ENCODE measurements at places on chromosomes 13 and 19.
A peak's percentile ranks its signal among the peaks of the same experiment; 100 is the strongest.

- ATAC-seq = no peak
These were observed 53.8 kb upstream of the LATS2 start for GRCh38 chr13:21115231-21115630.

- ATAC-seq = no peak
These were observed 183.5 kb upstream of the TSC22D1 start for GRCh38 chr13:44759384-44760360.

DNA sequence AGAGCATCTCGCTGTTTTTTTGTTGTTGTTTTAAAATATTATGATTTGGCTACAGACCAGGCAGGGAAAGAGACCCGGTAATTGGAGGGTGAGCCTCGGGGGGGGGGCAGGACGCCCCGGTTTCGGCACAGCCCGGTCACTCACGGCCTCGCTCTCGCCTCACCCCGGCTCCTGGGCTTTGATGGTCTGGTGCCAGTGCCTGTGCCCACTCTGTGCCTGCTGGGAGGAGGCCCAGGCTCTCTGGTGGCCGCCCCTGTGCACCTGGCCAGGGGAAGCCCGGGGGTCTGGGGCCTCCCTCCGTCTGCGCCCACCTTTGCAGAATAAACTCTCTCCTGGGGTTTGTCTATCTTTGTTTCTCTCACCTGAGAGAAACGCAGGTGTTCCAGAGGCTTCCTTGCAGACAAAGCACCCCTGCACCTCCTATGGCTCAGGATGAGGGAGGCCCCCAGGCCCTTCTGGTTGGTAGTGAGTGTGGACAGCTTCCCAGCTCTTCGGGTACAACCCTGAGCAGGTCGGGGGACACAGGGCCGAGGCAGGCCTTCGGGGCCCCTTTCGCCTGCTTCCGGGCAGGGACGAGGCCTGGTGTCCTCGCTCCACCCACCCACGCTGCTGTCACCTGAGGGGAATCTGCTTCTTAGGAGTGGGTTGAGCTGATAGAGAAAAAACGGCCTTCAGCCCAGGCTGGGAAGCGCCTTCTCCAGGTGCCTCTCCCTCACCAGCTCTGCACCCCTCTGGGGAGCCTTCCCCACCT lies 183.3 kb downstream of the KDM4B start:
- no peak for ATAC-seq

DNA sequence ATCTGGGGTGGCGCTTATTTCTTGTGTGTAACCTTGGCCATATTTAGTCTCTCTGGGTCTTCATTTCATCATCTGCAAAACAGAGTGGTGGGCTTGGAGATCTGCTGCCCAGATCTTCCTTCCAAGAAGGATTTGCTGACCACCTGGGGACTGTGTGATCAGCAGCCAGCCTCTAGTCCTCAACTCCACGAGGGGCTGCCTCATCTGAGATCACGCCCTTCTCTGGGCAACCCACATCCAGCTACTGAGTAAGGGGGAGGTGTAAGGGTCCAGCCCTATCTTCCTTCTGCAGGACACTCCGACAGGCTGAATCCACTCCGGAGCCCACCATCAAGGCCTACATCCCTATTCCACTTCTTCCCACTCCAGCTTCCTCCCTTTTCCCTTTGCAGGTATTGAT lies 57.9 kb downstream of the CHST8 start:
- ATAC-seq = no peak

- ATAC-seq = no peak
These were observed 4.5 kb upstream of the B3GNT8 start for GRCh38 chr19:41431426-41432386.

DNA sequence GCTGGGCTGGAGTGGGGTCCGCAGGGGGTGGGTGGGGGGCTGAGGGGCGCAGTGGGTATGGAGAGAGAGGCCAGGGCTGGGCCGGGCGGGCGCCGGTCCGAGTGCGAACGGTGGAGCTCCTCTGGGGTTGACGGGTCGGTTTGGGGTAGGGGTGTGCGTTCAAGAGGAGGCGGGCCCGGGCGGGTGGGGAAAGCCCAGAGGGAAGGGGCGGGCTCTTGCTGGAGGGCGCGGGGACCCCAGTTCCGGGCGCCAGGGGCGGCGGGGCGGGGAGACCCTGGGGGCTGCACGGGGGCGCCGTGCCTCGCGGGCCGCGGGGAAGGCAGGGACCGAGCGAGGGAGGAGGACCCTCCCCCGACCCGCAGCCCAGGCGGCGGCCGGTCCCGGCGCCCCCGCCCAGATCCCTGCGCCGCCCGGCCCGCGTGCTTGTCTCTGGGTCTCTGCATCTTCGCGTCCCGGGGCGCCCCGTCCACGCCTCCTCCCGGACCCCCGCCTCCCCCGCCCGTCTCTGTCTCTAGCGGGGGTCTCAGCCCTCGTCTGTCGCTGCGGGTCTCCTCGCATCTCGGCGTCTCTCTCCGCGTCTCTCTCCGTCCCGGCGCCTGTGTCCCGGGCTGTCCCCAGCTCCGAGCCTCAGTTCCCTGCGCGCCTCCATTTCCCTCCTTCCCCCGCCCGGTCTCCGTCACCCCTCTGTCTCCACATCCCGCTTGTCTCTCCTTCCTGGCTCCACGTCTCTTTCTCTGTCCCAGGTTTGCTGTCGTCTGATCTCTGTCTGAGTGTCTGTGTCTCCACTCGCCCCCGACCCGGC lies 8.3 kb upstream of the SHISA7 start:
- no peak for ATAC-seq

GRCh38 chr19:11263726-11264125 lies 1.4 kb upstream of the DOCK6 start:
- no peak for ATAC-seq

DNA sequence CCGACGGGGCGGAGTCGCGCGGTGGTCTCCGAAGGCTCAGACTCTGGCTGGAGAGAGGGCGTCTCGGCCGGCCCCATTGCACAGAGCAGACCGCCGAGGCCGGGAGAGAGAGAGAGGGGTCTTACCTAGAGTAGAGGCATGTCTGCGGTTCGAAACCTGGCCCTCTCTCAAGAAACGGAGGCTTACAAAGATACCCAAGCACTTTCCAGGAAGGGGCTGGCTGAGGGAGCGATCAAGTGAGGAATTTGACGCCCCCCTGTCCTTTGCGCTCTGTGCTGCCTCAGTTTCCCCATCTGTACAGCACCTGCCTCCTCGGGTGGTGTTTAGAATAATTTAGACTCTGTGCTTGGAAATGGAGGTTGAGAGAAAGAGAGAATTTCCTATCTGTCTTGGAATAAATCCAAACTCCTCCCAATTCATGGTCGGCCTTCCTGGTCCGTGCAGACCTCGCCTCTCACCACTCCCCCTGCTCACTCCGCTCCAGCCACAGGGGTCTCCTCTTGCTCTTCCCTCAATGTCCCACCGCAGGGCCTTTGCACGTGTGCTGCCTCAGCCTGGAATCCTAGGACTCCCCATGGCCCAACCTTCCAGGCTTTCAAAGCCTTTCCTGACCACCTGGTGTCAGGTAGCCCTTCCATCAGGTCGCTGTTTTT lies 658 bp upstream of the ISOC2 start:
- no peak for ATAC-seq

DNA sequence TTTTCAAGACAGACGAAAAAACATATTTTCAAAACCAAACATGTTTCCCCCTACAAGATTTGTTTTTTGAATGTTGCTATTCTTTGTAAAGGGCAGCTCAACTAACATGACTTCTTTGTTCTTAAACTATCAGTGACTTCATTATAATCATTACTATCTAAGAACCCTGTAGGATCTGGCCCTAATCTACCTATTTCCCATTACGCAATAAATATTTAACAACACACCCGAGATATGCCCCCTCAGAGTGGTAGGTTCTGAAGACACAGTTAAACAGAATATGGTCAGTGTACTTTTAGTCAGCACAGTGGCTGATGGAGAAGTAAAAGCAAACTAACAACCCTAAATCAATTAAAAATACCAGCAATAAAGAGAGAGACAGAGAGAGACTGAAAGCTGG lies 186.9 kb downstream of the DIAPH3 start:
- ATAC-seq = no peak

DNA sequence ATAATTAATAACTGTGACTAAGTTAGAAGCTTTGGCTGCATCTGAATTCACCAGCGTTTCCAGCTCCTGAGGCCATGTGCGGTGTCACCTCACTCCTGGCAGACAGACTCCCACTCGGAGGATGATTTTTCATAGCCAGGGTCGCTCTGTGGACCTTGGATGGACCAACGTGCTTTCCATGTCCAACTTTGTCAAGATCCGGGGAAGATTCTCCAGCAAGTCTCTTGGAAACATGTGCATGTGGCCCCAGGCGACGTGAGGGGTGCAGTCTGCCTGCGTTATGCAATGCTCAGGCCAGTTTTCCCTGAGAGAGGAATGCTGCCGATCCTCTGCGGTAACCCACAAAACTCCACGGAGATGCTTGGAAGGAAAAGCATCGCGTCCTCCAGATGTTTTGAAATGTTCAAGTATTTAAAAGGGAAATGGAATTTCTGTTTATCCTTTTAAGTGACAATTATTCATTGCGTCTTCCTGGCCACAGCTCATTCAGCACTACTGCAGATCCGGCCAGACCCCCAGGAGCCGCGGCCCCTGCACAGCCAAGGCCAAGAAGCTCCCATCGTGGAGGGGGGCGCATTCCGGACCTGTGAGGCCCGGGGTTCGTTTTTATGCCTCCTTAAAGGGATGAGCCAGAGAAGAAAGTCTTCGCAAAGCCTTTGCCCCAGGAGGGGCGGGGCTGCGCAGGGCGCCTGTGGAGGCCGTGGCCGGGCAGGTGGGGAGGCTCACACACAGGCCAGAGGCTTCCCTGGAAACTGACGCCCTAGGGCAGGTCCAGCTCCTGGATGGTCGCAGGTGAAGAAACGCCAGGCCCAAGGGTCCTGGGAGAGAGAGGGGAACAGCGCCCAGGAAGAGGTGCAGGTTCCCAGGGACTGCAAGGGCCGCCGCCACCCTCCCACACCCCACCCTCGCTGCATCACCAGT lies 46.0 kb downstream of the C13orf46 start:
- no peak for ATAC-seq

DNA sequence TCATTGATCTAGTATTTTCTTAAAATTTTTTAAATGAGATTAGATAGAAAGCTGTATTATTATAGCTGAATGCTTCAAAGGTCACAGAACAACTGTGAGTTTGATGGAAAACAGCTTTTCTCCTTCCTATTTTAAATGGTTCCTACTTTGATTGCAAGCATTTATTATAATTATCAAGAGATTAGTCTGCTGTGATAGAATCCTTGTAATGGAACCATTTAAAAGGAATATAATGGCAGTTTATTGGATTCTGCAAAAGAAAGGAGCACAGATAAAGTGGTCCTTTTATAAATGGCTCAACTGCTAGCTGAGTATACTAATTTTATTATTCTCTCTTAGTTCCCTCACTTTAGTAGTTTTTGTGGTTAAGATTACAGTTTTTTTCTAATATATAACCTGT lies 87.0 kb downstream of the MAB21L1 start:
- peak; percentile 44 for ATAC-seq

GRCh38 chr13:81395368-81395767 lies 1054.4 kb upstream of the SPRY2 start:
- peak; percentile 92 for ATAC-seq

DNA sequence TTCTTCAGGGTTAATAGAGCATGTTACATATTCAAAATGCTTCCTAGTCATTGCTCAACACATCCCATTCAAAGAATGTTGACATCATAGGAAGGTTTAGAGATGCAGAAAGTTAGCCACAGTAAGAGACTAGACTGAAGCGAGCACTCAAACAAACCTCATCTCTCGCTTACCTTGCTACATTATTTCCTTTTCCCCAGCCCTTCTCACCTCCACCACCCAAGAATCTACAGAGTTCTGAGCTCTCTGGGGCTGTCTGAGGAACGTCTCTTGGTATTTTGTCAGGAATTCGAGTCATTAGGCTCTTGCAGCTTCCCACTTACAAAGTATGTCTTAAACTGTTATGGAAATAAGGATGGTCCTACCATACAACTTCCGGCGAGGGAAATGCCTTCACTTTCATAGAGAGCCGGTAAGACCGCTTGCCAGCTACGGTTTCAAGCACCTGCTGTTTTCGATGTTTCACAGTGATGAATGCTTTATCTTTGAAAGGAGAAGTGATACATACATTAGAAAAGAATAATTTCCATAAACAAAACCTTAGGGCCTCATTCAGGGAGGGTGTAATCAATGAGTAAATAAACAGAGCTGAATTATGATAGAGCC lies 65.1 kb downstream of the FLT1 start:
- no peak for ATAC-seq

DNA sequence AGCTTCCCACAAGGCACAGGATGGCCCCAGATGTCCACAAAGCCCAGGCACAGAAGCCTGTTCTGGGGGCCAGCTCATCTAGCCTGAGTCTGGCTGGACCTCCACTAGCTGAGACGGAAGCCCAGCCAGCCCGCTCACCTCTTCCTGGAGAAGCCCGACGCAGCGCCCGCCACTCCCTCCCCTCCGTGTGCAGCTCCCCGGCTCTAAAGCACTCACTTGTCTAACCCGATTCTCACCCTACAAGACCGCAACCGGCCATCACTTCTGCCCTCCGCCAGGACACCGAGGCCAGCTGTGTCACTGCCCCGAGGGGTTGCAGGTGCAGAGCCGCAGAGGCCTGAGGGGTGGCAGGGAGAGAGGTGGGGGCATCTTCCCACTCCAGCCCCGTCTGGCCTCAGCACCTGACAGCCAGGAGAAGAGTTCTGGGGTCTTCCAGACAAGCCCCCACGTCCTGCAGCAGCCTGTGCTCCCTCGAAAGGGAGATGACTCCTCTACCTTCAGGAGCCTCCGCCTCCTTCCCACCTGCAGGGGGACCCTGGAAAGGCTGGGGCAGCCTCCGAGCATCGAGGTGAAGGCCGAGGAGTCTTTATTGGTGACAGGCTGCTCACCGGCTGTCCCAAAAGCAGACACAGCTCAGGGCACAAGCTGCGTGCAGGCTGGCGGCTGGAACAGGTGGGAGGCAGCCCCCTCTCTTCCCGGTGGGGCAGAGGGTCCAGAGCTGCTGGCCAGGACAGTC lies 5.9 kb upstream of the DIRAS1 start:
- peak; percentile 12 for ATAC-seq

DNA sequence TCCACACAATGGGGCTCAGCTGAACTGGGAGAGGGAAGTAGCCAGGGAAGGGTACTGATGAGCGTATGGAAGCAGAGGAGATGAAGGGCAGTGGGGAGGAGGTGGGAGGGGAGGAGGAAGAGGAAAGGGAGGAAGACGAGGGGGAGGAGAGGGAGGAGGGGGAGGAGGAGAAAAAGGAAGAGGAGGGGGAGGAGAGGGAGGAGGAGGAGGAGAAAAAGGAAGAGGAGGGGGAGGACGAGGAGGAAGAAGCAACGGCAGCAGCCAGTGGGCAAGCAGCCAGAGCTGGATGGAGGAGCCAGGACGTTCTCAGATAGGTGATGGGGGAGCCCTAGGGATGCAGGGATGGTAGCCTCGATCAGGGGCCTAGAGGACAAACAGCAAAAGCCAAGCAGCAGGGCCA lies 5.6 kb downstream of the CERS4 start:
- ATAC-seq = no peak

GRCh38 chr19:57829316-57829715 lies 783 bp upstream of the ZNF587B start:
- ATAC-seq = no peak

GRCh38 chr19:16381756-16382401 lies 57.3 kb downstream of the KLF2 start:
- no peak for ATAC-seq

DNA sequence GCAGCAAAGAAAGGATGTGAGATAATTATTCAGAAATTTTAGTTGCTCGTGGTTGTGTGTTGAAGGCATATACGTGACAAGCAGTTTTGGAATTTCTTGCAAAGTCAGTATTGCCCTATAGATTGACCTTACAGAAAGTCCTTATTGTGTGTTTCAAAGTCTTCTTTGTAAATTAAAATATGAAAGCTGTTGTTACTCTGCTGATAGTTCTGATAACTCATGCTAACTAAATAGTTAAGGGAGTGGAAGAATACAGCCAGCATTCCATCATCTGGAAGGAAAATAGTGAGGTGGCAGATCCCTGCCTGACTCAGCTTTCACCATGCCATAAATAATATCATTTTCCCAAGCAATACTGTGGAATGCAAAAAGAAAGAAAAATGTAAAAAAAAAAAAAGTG lies 27.2 kb downstream of the WASF3 start:
- peak; percentile 88 for ATAC-seq

Measured in SK-N-SH treated with all-trans-retinoic acid at 6 μM for 48 hours (cell line).